ENCODE measurements at places on chromosomes 6 and 20.

- peak; percentile 22 for DNase-seq
Measured at GRCh38 chr6:11538052-11538818, 686 bp downstream of the TMEM170B start.

DNA sequence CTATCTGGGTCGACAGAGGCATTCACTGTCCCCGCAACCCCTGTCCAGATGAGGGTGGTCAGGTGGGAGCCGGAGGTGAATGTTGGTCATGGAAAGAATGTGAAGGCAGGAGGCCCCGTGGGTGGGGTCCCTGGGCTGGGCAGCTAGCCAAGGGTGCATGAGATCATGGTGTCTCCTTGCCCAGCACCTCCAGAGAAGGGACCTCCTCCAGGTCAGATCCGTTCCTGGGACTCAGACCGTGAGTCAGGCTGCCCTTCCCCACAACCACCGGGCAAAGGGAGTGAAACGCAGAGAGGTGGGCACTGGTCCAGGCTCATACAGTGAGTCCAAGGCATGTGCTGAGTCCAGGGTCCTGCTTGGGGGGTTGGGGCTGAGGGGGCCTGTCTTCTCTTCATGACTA is 3.5 kb downstream of the FOXS1 start:
- no peak for DNase-seq

DNA sequence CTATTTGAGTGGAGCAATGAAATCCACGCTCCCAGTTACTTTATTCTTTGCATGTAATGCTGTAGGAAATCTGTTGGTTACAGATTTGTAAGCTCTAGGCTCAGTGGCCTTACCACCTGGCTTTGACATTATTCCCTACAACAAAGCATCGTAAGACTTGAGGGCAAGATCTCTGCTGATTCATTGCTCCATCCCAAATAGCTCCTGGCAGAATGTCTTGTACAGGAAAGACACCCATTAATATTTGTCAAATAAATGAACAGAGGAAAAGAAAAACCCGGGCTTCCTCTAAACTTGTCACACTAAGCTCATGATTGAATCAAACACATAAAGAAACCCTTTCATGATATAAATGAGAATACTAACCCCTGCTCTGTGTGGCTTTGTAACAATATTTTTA is 357.5 kb upstream of the RNF217 start:
- DNase-seq: no peak

- no peak for DNase-seq
Measured at GRCh38 chr6:121711472-121711871, 276.0 kb downstream of the GJA1 start.

GRCh38 chr6:97586344-97586743 is 303.3 kb upstream of the MMS22L start:
- no peak for DNase-seq

DNA sequence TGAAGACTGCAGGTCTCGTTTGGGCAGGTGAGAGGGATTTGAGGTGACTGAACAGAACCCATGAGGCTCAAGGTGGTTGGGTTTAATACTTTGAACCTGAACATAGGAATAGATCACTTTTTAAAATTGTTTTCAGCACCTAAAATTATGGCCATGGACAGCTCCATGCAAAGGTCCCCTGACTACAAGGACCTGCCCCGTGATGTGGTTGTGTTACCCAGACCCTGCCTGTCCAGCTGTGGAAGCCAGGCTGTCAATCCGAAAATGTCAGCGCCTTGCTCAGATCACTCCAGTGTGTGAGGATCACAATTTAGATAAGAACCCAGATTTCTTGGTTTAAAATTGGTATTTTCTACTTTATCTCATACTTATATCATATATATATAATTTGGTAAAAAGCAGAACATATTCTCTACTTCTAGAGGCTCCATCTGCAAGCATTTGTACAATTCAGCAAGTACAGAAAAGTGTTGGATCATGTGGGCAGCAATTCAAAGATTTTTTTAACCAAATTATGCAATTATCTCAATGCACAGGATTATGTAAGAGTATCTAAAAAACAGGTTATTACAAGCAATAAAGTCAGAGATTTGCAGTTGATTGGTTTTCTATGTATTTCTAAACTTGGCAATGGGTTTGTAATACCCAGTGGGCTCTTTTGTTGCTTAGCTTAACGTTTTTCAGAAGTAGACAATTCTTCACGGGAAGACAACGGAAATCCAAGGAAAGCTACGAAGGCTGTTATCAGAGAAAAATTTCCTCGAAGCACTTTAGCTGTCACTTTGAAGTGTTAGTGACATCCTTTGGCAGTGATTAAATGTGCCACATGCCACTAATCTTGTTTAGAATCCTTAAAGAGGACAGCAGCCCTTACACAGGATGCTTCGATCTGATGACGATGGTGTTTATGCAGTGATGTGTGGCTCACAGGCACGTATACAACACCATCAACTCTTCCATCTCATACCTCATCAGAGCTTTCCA is 24.1 kb upstream of the RPS6KA2 start:
- no peak for DNase-seq

DNA sequence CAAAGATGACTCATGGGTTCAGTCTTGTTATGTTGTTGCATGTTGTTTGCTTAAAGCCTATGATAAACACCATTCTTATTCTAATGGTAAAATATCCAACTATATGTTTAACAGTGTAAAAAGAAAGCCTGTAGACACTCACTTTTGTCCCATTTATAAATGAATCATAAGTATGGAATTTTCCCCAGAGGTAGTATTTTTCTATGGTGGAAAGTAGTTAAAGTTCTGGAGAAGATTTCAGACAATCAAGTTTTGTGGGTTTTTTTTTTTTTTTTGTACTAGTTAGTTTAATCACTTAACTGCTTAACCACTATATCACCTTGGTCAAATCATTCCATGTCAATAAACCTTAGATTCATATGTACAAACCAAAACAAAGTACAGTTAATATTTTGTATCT is 35.8 kb downstream of the PTCHD4 start:
- DNase-seq: no peak
